ENCODE measurements at places on chromosomes 3 and 15. TPM values are rescaled to one million over a fixed set of nuclear protein-coding genes. Genes with fewer than 3 reads are reported as not detected.
A peak's percentile ranks its signal among the peaks of the same experiment; 100 is the strongest.

- no peak for DNase-seq
These were observed 193.9 kb downstream of the XXYLT1 start for GRCh38 chr3:195076981-195077610.

DNA sequence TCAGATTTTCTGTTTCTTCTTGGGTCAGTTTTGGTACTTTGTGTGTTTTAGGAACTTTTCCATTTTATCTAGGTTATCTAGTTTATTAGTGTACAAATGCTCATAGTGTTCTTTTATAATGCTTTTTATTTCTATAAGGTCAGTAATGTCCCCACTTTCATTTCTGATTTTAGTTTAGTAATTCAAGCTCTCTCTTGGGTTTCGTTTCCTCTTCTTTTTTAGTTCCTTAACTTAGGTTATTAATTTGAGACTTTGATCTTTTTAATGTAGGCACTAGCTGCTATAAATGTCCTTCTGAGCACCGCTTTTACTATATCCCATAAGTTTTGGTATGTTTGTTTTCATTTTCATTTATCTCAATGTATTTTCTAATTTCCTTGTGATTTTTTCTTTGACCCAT lies 27.0 kb upstream of the CD200R1L start:
- no peak for DNase-seq

- no peak for DNase-seq
These were observed 72.3 kb downstream of the SLCO3A1 start for GRCh38 chr15:91925794-91926193.

The CHST14 gene
- total RNA-seq, result 12.7 TPM

DNA sequence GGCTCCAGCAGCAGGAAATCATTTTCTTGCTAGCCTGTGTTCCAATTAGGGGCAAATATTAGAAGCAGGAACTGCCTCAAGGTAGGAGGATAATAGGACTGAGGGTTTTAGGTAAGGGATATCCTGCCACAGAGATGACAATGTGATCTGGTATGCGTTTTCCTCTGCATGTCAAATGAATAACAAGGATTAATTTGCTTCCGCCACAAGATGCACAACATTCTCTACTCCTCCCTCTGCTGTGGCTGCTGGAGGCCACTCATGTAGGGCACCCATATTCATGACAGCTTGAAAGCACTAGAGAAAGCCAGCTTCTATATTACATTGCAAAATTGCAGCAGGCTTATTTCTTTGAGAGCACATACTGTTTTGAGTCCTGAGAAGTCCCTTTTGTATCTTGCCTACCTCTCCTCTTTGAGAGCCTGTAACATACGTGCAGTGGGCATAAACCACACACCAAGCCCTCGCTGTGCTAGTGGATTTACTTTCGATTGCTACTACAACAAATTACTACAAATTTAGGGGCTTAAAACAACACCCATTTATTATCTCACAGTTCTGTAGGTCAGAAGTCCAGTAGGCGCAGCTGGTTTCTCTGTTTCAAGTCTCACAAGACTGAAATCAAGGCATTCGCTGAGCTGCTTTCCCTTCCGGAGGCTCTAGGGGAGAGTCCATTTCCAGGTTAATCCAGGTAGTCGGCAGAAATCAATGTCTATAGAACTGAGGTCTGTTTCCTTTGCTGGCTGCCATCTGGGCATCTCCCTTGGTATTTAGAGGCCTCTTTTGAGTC lies 5.9 kb upstream of the CD47 start:
- DNase-seq, result no peak

DNA sequence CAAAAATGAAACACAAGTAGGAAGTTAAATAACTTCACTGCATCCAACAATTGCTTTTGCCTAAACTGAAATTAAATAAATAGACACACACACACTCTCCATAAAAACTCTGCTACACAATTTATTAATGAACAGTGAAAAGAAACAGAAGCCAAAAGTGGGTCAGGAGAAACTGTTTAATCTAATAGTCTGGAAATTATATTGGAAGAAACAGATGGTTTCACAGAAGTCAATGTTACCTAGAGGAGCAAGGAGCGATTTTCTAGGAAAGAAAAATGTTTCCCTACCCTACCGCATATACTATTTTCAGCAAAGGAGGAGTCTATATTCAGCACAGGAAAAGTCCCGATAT lies 32.0 kb downstream of the RFTN1 start:
- DNase-seq, result no peak

The TPRG1 gene
- 24.2 TPM for total RNA-seq

- DNase-seq, result no peak
These were observed 53.3 kb upstream of the CHMP2B start for GRCh38 chr3:87173776-87174175.

- DNase-seq, result no peak
These were observed 16.1 kb downstream of the HMG20A start for GRCh38 chr15:77436822-77437221.

GRCh38 chr3:197564097-197564843 lies 8.5 kb upstream of the BDH1 start:
- DNase-seq, result no peak

GRCh38 chr3:23834082-23834870 lies 28.5 kb downstream of the UBE2E1 start:
- DNase-seq, result no peak

DNA sequence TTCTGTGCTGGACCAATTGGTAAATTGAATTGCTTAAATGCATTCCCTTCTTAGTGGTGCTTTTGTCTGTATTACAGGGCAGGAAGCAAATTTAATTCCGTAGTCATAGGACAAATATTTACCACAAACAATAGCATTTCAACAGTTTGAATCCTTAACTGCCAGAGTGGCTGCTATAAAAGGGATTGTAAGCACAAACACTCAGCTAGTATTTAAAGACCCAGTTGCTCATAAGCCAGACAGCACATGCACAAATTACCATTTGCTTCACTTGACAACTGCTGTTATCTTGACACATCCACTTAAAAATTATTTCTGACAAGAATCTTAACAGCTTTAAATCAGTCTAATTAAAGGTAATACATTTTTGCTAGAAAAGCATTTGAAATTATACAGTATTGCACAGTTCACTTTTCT lies 490.2 kb upstream of the ADAMTS9 start:
- no peak for DNase-seq

DNA sequence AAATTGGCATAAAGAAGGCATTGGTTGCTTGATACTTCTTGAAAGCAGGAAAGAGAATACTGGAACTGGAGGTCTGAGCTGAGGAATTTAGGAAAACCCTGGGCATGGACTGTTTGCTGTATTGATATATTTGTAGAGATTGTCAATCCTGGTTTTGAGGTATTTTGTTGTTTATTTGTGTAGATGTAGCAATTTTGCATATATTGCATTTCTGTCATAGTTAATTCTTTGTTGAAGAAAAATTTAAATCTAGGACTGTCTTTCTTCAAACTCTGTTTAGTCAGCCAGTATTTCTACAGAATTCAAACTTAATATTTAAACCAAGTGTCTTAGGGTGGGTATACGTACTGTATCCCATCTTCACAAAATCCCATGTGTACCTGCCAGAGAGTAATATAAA lies 9.5 kb downstream of the STT3B start:
- DNase-seq, result no peak

DNA sequence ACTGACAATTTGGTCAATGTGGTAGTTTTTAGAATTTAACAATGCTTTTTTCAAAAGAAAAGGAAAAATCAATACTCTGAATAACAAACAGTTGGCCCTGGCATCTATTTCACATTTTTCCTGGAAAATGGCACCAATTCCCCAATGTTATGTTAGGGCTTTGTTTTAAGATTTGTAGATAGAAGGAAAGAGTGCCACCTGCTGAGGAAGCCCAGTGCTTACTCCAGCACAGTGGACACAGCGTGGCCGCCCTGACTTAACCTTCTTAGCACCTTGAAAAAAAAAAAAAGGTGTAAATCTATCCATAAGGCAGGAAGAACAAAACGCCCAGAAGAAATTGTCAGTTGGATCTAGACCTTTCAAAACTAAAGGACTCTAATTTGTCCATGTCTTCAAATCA lies 110.7 kb upstream of the CNTN4 start:
- no peak for DNase-seq

The RFX7 gene
- total RNA-seq, result 39.2 TPM

- DNase-seq, result no peak
These were observed 90.0 kb upstream of the ADPGK start for GRCh38 chr15:72873379-72874233.

The RGMA gene
- 37.0 TPM for total RNA-seq

GRCh38 chr3:31242026-31242960 lies 290.4 kb upstream of the STT3B start:
- DNase-seq, result no peak

DNA sequence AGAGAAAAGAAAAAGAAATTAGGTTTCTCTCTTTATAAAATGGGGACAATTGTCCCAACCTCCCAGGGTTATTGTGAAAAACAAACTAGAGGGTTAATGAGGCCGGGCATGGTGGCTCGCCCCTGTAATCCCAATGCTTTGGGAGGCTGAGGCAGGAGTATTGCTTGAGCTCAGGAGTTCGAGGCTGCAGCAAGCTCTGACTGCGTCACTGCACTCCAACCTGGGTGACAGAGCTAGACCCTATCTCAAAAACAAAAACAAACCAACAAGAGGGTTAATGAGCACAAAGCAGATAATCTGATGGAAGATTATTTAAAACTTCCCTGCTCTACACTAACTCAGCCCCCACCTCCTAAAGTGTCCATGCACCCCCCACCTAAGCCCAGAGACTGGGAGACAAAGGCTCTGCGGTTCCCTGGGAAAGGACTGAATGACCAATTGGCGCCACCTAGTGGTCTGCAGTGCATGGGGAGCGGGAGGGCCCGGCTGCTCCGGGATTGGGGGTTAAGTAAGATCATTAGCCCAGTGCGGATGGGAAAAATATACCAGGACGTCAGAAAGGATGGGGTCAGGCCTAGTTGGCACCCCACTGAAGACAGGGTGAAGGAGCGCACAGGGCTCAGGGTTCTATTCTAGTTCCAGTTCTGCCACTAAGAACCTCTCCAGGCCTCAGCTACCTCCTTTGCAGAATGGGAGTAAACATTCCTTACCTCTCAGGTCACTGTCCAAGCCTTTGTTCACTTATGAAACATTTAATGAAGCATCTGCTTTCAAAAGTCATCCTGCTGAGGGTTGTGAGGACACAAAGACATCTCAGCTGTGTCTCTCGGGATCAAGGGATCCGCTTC lies 15.6 kb downstream of the PIF1 start:
- peak; percentile 84 for DNase-seq

DNA sequence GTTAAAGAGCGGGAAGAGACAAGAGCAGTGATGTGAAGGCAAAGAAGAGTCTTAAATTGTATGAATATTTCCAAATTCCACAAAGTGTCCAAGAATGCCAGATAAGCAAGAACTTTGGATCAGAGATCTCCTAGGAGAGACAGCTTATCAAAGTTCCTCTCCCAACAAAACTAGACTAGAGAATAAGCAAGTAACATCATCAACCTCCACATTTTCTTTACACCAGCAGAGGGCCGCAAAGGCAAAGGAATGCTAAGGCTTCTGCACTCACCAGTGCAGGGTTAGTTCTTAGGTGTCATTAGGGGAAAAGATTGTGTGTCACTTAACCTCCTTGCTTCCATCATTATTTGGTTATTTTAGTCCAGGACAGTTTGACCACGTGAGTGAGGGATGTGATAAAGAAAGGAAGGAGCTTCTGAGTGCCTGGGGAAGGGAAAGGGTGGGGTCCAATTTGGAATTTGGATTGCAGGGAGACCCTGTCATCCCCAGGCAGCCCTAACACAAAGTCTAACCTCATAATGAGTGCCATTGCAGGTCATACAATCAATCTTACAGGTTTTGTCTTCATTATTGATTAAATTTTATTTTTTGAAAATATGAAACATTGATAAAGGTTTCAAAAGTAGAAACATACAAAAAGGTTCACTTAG lies 7.5 kb upstream of the CMTM6 start:
- no peak for DNase-seq

DNA sequence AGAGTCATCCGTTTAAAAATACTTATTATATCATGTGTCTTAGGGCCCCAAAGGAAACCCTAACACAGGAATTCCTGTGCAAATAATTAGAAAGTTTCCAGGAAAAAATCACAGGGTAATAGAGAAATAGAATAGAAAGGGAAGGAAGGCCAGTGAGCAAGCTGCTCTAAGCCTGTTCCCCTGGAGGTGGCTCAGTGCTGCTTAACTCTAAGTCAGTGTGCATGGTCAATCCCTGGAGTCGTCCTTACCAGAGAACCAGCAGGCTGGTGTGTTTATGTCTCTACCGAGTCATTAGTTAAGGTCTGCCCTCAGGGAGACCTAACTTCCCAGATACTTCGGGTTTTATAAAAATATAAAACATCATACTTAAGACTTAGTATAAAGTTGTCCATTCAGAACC lies 21.0 kb upstream of the MCF2L2 start:
- no peak for DNase-seq

The EIF4G1 gene
- total RNA-seq, result 371 TPM

The MORF4L1 gene
- total RNA-seq, result 372 TPM

The PAK6 gene
- total RNA-seq, result 7.8 TPM

- no peak for DNase-seq
These were observed 20.7 kb downstream of the KLF13 start for GRCh38 chr15:31347067-31347975.

DNA sequence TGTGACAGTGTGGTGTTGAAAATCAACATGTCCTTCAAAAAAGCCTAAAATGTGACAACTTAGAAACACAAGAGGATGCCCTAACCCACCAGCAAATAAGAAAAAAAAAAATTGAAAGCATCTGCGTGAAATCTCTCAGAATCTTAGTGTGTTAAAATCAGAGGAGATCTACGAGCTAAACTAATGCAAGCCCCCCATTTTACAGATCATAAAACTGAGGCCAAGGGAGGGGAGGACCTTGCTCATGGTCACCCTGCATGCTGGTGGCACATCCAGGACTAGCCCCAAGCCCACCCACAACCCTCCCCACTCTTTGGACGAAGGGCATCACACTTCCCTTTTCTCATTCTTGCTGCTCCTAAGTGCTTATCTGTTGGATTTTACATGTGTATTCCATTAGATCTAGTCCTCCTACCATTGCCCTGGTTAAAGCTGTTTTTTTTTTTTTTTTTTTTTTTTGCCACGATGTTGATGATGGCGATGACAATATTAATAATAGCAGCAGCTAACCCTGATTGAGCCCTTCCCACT lies 29.1 kb upstream of the NOX5 start:
- no peak for DNase-seq

DNA sequence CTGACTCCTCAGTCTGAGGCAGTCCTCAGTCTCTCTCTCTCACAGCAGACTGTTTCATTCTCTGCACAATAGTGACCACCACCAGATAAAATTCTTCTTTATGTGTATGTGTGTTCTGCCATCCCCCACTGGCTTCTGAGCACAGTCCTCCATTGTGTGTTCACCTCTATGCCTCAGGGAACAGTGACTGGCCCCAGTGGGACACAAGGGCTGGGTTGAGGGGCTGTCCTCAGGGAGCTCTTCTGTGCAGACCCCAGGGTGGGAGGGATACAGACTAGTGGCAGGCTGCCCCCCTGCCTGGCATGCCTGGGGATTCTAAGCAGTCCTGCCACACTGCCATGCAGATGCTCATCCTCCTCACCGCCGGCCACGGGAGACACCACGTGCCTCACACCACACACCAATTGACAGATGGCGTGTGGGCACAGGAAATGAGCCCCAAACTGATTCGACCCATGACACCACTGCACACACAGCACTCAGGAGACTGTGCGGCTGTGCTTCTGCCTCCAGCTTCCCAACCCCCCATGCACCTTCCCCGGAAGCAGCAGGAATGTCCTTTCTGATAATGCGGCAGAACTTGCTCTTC lies 237.6 kb upstream of the CHRNA7 start:
- DNase-seq, result peak; percentile 52

- no peak for DNase-seq
These were observed 15.5 kb downstream of the GRM2 start for GRCh38 chr3:51722362-51722761.
